ENCODE measurements at places on chromosomes 11 and 22.
A peak's percentile ranks its signal among the peaks of the same experiment; 100 is the strongest.

- DNase-seq = no peak
Observed at GRCh38 chr11:126408901-126409619, 53.6 kb downstream of the ST3GAL4 start.

- DNase-seq = no peak
Observed at GRCh38 chr22:20584872-20585638, 77.6 kb downstream of the MED15 start.

- no peak for DNase-seq
Observed at GRCh38 chr22:29871684-29872083, 11.3 kb upstream of the MTMR3 start.

DNA sequence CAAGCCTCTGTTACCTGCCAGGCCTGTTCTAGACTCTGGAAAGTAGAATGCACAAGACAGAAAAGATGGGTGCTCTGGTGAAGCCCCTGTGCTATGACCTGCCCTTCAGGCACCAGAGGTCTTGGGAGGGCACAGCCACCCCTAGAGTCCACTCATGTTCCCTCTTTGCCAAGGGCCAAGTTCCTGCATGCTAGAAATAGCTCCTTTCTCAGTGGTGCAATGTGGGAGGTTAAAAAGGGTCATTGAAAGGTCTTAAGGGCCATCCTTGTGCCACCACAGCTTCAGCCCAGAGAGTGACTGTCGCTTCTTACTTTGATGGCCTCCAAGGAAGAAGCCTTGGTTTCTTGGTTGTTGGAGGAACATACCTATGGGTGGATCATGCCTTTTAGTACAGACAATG is 84.6 kb upstream of the PARVA start:
- DNase-seq = no peak

DNA sequence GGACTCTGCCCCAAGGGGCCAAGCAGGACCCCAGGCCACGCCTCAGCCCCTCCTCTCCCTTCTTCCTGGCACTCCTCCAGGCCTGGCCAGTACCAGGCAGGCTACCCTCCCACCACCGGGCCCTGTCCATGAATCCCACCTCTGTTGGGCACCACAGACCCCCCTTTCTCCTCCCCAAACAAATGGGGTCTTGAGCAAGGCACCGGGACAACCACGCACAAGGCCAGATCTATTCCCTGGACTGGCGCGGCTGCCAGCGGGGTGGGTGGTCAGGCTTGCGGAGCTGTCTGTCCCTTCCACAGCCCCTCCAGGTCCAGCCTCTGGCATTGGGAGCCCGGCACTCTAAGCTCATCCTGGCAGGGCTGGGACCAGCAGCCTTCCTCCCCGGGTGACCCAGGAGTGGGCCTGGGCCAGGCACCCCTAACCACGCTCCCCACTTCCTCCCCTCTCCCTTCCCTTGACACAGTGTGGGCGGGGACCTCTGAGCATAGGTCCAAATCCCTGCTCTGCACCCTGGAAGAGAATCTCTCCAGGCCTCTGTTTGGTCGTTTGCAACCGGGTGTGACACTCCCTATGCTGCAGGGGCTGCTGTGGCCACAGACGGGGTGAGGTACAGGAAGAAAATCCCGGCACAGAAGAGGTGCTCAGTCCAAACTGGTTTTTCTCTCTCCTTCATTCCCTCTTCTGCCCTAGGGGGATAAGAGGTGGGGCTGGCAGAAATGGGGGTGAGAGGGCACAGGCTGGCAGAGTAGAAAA is 14.6 kb downstream of the ELFN2 start:
- no peak for DNase-seq

- DNase-seq = no peak
Observed at GRCh38 chr11:70175236-70175698, 27.8 kb upstream of the FADD start.

DNA sequence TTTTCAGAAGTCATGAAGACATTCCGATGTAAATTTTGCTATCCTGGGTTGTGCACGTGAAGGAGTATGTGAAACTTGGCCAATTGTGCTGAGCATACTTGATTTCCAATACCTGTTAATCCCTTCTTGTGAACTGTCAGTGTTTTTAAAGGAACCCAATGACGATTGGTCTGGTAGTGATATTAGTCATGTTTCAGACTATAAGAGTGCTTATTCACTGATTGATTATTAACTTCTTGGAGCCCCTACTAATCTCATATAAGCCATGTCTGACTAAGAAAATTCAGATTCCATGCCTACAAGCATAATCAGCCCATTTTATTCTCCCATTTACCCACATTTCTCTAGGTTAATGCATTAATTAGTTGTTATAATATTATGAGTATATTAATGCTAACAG is 330.8 kb upstream of the MTNR1B start:
- DNase-seq = no peak

DNA sequence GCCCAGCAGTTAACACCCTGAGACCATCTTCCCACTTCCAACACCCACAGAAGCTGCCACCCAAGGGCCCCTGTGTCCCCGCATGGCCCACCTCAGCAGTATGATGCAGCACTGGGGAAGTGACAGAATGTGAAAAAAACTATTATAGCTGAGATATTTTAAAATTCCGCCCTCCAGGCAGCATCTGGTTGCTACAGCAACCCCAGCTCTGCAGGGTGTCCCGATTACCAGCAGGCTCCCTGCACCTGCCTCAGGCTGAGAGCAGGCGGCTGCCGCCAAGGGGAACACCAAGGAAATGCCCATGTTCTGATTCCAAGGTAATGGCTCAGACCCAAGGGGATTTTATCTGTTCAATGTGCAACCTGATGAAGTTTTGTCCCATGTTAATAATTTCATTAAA is 10.5 kb upstream of the TMEM121B start:
- DNase-seq = no peak

- no peak for DNase-seq
Observed at GRCh38 chr22:19723232-19723982, at the start of gene GP1BB. TSS of gene GP1BB (plus strand) at chr22:19723539. CDS start at chr22:19723570, 31 bp downstream.

DNA sequence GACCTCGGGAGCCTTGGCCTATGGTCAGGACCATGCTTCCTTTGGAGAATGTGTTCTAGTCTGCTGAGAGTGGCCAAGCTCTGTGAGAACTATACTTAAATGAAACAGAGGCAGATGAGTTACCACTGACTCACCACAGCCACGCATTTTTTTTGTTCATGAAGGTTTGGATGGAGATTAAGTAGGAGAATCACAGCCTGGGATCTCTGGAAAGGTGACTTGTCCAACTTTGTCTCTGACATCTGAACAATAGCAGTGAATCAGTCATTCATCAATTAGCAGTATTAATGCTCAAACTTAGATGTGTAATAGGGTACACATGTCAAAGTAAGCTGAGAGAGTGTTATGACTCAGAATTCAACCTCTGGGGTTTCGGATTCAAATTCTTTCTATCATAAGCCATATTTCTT is 100.7 kb upstream of the ANO3 start:
- peak; percentile 48 for DNase-seq

- no peak for DNase-seq
Observed at GRCh38 chr11:93295921-93296575, 34.5 kb upstream of the DEUP1 start.

- DNase-seq = no peak
Observed at GRCh38 chr11:122852074-122852795, 13.9 kb downstream of the CRTAM start.

GRCh38 chr11:77174559-77174958 is 46.5 kb downstream of the MYO7A start:
- DNase-seq = no peak

DNA sequence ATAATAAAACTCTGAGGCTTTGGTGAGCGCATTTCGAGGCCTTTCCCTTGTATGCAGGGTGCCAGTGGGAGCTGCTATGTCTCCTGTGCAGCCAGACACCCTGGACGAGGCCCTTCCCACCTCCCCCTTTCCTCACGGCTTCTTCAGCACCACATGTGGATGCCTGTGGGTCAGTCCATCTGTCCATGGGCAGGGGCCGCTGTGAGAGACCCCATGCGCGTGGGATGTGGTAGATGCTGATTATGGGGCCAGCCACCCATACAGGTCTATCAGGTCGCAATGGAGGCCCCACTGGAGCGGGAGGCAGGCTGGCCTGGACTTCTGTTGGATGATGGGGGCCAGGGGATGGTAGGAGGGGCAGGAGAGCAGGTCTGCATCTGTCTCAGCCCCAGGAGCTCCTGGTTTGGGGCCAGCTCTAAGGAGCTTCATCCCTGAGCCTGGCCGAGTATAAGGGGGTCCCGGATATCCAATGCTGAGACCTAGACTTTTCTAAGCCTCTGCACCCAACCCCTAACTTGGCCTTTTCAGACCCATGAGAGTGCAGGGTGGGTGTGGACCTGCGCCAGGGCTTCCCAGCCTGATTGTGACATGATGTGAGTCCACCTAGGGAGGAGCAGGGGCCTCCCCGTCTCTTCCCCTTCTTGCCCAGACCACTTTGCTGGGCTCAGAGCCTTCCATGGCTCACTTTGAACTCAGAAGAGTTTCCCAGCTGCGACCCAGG is 14.0 kb upstream of the DGCR8 start:
- DNase-seq = no peak

DNA sequence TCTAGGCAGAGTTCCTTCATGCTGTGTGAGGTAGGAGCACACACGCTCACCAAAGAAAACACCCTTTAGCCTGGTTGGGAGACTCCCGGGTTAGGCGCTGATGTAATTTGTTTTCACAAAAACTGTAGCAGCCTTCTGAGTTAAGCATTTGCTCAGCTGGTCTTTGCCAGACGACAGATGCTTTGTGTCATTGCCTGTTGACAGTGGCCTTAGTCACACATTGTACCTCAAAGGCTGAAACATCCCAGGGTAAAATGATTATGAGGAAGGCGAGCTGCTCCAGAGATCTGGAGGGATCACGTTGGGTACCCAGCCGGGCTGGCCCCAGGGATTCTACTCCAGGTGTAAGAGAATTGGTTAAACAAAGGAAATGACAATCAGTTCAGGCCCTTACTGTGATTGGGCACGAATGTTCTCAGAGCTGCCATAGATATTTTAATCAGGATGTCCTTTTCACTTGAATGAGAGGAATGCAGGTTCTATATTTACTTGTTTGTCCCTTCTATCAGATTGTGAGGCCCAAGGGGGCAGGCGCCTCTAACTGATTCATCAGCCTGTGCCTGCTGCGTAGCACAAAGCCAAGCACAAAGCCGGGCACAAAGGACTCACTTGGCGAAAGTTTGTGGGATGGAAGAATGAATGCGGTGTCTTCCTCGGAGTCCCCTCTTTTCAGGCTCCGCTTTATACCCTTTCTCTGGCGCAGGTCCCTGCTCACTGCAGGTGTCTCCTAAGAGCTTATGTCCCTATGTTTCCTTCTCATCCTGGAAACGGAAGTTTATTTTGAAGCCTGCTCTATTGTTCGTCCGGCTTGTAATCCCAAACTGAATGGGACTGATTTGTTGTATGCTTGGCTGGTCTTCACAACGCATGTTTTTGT is 47.1 kb downstream of the ADM start:
- no peak for DNase-seq

DNA sequence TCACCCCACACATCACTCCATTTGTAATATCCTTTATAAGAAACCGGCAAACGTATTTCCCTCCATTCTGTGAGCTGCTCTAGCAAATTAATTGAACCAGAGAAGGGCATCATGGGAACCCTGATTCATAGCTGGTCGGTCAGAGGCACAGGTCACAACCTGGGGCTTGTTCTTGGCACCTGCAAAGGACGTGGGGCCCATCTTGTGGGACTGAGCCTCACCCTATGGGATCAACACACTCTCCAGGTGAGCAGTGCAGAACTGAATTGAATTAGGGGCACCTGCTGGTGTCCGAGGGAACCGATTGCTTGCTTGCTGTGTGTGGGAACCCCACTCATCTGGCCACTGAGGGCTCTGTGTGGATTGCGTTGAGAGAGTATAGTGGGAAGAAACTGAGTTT is 145.3 kb downstream of the CTTN start:
- no peak for DNase-seq

GRCh38 chr11:68934666-68935065 is 31.0 kb downstream of the IGHMBP2 start:
- DNase-seq = no peak

GRCh38 chr22:16965560-16965959 is 42.5 kb downstream of the GAB4 start:
- no peak for DNase-seq

DNA sequence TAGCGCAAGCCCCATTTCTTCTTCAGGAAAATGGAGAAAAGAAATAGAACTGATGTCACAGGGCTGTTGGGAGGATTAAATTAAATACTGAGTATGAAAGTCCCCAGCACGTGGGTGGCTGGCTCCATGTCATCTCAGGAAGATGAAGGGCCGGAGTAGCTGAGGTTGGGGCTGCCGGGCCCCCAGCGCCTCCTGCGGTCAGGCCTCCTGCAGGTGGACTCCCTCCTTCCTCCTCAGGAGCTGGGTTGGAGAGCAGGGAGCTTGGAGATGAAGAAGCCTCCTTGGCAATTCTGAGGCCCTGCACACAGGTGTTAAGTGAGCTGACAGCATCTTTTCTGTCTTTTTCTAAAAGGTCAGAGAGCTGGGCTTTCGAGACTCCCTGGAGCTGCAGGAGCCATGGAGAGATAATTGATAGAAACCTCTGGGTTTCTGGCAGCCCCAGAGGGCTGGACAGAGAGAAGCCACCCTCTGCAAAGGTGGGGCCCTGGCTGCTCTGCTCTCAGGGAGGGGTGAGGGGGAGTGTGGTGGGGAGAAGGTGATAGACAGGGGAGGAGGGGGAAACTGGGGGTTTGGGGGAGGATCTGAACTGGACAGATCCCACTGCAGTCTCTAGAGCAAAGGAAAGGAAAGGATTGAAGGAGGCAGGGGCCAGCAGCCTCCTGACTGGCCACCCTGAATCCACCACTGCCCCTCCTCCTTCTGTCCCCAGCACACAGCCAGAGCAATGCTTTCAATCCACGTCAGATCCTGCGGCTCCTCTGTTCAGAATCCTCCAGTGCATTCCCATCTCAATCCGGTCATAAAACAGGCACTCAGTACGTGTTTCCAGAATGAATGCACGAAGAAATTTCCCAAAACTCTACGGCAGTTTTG is 210.8 kb downstream of the CEP164 start:
- DNase-seq = no peak

- DNase-seq = no peak
Observed at GRCh38 chr22:17742527-17742902, 31.8 kb downstream of the BID start.

GRCh38 chr11:44761551-44761961 is 34.8 kb downstream of the TSPAN18 start:
- no peak for DNase-seq

- no peak for DNase-seq
Observed at GRCh38 chr11:109885006-109885405, 208.2 kb upstream of the ZC3H12C start.

- DNase-seq = no peak
Observed at GRCh38 chr11:20373568-20374209, 10.2 kb downstream of the HTATIP2 start.

GRCh38 chr11:103234974-103235373 is 125.7 kb downstream of the DYNC2H1 start:
- DNase-seq = no peak
